ENCODE measurements at places on chromosomes 1 and 21.

DNA sequence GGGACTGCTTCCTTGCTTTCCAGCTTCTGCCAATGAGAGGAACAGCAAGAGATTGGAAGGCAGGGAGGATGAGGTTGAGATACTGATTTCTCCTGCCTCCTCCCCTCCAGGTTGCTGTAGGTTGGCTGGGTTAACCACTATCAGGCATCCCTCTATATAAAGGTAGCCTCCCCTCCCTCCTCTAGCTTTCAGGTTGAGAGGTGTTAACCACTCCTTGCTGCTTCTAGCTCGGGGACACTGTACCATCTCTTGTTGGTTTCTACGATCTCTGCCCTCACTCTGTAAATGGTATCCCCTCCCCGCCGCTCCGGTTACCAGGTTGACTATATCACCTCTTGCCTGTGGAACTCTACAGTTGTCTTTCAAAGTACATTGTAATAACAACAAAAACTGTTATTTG, 16.7 kb downstream of the LPAR3 start:
- no peak for DNase-seq

DNA sequence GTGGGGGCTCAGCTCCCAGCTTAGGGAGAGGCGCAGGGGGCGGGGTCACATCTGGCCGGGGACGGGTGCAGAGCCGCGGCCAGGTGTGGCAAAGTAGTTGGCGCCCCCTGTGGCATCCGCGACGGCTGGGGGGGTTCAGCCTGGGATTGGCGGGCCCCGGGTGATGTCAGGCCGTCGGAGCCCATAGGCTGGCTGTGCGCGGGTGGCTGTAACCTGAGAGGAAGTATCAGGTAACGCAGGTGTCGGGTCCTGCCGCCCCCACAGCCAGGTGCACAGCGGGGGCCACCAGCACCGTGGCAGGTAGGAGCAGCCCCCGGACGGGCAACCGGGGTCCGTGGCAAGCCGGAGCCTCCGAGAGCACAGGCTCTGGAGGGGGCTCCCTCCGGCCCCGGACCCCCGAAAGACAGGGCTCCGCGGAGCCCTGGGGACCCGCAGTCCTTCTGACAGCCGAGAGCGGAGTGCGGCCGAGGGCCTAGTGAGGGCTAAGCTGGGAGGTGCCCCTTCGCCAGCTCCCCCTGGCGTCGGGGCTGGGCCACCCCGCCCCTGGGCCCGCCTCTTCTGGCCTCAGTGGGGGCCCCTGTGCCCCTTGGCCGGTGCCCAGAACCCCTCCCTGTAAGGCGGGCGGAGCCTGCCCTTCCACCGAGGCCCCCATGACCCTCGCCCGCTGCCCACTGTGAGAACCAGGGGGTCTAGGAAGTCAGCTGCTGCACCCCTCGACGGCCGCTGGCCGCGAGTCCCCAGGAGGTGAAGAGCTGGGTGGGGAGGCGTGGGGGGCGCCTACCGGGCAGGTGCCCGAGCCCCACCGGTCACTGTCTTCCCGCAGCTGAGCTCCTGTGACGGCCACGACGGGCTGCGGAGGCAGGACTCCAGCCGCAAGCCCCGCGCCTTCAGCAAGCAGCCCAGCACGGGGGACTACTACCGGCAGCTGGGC, 17.9 kb downstream of the TNFRSF25 start:
- no peak for DNase-seq

DNA sequence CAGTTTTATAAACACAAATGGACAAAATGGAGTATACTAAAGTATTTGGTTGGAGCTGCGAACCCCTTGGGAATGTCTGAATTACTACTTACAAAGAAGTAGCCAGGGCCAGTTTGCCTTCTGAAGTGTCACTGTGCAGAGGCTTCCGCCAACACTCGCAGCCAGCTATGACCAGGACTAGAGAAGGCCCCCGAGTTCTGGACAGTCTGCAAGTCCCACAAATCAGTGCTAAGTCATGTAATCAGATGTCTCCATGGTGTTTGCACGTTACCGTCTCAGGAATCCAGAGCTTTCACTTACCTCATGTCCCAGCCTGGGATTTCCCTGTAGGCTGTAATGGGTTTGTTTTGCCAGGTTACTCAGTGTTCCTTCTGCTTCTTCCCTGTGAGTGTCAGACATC, 106.6 kb upstream of the SPAG17 start:
- DNase-seq, result no peak

DNA sequence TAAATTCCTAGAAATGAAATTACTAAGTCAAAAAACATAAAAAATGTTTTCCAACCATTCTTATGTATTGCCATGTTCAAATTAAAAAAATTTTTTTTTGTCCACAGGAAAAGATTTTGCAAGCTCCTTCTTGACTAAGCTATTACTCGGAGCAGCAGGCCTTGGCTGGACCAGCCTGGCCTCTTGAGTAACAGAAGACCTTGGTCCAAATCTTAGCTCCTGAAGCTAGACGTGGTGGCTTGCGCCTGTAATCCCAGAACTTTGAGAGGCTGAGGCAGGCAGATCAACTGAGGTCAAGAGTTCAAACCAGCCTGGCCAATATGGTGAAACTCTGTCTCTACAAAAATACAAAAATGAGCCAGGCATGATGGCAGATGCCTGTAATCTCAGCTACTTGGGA, 77.6 kb downstream of the CLSTN1 start:
- DNase-seq, result no peak

GRCh38 chr1:67561704-67562113, 123.3 kb upstream of the GADD45A start:
- DNase-seq, result peak; percentile 89

DNA sequence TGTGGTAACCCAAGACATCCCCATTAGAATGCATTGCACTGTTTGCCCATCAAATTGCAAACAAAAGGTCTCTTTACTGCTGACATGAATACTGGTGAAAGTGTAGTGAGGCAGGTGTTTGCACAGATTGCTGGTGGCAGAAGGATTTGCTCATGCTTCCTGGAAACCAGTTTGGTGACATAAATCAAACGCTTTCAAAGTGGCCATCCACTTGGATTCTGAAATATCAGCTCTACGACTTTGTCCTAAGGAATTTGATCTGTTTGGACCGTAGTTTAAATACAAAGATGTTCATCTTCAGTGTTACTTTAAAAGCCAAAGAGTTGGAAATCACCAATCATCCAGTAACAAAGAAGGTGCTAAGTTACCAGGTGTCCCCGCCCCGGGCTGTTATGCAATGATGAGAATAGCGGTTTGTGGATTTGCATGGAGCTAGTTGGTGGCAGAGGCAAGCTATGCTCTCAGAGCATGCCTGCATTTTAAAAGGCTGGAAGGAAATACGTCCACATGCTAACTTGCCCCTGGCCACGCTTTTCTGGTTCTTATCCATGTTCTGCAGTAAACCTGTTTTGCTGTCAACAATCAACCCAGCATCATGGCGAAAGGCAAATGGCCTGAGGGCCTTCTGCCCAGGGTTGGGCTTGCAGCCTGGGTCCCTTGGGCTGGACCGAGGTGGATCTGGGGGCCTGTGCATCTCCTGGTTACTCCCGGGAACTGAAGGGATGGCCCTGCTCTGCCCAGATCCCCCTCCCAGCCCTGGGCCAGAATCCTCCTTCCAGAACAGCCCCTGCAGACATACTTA, 49.2 kb downstream of the UMODL1 start:
- DNase-seq, result no peak

DNA sequence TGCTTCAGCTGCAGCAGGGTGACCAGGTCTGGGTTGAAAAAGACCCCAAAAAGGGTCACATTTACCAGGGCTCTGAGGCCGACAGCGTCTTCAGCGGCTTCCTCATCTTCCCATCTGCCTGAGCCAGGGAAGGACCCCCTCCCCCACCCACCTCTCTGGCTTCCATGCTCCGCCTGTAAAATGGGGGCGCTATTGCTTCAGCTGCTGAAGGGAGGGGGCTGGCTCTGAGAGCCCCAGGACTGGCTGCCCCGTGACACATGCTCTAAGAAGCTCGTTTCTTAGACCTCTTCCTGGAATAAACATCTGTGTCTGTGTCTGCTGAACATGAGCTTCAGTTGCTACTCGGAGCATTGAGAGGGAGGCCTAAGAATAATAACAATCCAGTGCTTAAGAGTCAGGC, 2.9 kb downstream of the C1QA start:
- DNase-seq, result no peak
